ENCODE measurements at places on chromosomes 11 and 22. TPM values are rescaled to one million over a fixed set of nuclear protein-coding genes. Genes with fewer than 3 reads are reported as not detected.

The RHOD gene
- total RNA-seq: 28.7 TPM

- no peak overlapping the region for H3K4me3 ChIP-seq
- 0 out of 2 replicates have a peak, but pooled peaks cover 4% of the 10 kb centered on the region for H3K27me3 ChIP-seq
- peaks cover 15% of the 10 kb centered on the region for H3K4me1 ChIP-seq
These were observed 27.5 kb upstream of the ZDHHC13 start for GRCh38 chr11:19089421-19089820.

DNA sequence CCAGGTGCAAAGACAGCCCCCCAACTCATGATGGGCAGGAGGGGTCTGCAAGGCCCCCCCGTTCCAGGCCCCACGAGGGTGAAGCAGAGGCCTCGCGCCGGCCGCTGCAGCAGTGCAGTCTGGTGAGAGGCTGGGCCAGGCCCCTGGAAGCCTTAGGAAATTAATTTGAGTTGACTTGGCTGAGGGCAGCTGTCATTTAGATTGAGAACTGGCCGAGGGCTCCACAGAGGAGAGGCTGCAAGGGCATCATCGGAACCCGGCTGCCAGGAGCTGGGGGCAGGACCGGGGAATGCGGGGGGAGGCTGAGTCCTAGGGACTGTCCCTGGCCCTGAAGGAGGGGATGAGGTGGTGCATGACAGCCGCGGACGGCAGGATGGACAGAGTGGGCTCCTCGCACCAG, 39.9 kb downstream of the MN1 start:
- no peak overlapping the region for H3K27ac ChIP-seq
- no peaks in the 10 kb centered on the region for H3K27me3 ChIP-seq
- no peaks in the 10 kb centered on the region for H3K4me1 ChIP-seq
- DNase-seq: no peak

- no peaks in the 10 kb centered on the region for H3K36me3 ChIP-seq
- DNase-seq: no peak
These were observed 2.5 kb upstream of the TTLL8 start for GRCh38 chr22:50060441-50061140.

DNA sequence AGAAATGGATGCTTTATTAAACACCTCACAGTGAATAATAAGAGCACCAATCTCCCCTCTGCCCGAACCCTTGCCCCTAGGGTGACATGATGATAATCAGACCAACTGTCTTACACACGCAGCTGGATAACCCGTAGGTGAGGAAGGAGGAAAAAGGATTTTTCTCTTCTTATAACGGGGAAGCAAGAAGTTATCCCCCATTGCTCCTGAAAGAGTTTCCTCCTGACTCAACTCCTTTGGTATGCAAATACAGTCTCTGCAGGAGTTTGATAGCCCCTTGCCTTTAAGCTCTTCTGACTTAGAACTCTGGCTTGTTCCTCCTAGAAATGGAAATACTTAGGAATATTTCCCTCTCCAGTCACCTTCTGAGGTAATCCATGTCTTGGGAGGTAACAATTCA, 455.8 kb downstream of the TMEM135 start:
- H3K4me1 ChIP-seq: peaks cover 7% of the 10 kb centered on the region
- peak; percentile 29 for DNase-seq
- no peak overlapping the region for H3K27ac ChIP-seq
- H3K27me3 ChIP-seq: no peaks in the 10 kb centered on the region

DNA sequence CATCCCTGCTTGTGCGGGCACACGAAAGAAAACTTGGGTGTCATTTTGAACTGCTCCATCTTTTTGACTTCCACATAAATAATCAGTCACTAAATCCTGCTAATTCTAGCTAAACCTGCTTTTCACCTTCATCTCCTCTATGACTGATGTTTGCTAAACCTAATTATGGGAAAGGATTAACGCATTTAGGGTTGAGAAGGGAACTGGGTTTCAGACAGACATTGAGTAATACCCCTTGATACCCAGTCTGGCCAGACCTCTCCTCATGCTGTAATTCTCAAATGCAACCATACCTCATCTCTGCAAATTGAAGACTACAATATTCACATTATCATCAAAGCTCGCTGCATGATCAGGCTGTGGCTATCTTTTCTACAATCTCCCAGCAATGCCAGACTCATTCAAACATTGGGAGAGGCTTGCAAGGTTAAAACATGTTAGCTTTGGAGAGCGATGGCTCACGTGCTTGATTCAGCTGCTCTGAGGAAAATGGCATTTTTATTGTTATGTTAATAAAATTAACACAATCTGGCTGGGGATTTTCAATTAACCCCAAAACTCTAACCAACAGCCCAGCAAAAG, 2.4 kb downstream of the HPS4 start:
- DNase-seq: no peak
- no peaks in the 10 kb centered on the region for H3K36me3 ChIP-seq
- no peak overlapping the region for H3K4me3 ChIP-seq
- peaks cover 20% of the 10 kb centered on the region for H3K4me1 ChIP-seq
- H3K27me3 ChIP-seq: no peaks in the 10 kb centered on the region
- no peak overlapping the region for H3K27ac ChIP-seq
